ENCODE measurements at places on chromosomes 12 and 14.

GRCh38 chr14:63448841-63449240, 94.3 kb downstream of the PPP2R5E start:
- no peak for DNase-seq

GRCh38 chr12:101698800-101699347, 1.4 kb downstream of the CHPT1 start:
- DNase-seq: no peak

DNA sequence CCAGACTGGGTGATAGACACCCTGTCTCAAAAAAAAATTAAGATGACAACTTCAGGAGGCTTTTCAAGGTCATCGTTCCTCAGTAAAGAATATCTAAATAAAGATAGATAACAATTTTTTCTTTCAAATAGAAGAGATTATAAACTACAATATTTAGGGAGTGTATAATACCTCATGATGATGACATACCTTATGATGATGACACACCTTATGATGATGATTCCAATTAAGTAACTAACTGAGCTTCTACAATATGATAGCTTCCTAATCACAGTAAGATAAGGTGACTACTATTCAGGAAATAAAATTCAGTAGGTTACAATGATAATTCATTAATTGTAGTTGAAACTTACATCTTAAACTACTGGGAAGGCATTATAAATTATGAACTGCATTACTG, 40.4 kb downstream of the KITLG start:
- no peak for DNase-seq

DNA sequence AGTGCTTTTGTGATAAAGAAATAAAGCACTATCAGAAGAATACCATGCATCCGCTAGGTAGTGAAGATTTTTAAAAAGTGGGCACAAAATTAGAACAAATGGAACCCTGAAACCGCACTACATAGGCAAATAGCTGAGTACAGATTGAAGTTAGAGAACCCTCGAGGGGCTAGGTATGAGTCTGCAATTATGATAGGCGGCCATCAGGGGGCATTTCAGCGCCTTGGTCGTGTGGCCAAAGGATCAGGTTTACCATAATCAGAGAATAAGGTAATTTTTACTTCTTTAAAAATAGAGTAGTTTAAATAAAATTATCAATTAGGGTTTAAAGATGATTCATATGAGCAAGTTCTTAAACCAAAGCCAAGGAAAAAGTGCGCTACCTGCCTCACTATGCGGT, 129.8 kb downstream of the TMX1 start:
- peak; percentile 30 for DNase-seq

GRCh38 chr14:55892906-55893305, 225.3 kb upstream of the PELI2 start:
- DNase-seq: no peak

DNA sequence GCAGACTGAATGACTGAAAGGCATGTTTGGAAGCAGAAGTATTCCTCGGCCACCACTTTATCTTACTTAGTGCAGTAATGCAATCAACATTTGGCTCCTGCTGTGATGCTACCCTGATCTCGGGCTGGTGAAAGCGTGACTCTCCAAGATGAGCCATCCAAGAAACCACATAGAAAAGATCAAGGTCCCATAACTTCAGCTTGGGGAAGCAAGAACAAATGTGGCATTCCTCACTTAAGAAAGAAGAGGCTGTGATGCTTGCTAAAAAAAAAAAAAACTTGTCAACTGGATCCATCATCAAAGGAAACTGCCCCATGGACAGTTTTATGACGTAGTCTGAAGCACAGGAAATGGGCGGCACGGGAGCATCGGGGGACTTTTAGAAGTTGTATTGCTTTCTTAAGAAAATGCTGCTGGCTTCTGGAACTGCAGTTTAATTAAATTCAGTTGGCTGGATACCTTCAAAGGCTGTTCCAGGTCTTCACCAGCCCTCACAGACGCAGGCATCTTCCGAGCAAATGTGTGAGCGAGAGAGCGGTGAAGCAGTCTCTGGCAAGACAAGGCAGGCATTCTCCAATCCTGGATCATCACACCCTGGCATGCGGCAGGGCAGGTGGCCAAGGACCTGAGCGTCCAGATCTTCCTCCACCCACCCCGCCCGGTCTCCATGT, 38.2 kb upstream of the MAP1LC3B2 start:
- no peak for DNase-seq

DNA sequence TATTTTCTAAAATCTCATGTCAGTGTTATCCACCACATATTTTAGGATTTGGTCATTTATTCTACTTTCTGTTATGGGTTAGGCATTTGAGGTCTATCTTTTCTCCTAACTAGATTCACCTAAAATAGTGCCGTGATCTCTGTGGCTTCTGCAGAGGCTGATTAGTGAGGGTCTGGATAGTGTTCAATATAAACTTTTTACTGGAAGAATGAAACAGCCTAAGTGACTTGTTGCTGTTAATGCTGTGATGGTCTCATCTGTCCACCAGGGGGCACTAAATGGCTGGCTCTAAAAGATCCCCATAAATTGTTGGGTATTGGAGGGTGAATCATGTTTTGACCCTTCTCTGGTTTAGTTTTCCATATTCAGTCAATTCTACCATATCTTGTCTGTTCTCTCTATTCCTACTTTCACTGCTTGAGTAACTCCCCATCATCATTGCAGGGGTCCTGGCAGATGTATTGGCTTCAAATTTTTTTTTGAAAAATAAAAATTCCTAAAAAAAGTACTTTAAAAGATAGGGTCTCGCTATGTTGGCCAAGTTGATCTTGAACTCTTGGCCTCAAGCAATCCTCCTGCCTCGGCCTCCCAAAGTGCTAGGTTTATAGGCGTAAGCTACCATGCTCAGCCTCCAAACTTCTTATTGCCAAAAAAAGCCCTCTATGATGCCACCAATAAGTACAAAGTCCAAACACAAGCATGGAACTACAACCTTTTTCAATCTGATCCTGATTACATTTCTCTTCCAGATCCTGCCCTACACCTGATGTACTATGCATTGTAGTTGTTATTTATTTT, 6.9 kb downstream of the PABPN1 start:
- peak; percentile 43 for DNase-seq

Measured in ELF-1 (cell line).